Fibroblast of skin of right biceps (primary cell): ENCODE measurements at places on chromosomes 11 and 22.

- DNase-seq = no peak
Measured at GRCh38 chr11:134656861-134657540, 245.0 kb upstream of the B3GAT1 start.

DNA sequence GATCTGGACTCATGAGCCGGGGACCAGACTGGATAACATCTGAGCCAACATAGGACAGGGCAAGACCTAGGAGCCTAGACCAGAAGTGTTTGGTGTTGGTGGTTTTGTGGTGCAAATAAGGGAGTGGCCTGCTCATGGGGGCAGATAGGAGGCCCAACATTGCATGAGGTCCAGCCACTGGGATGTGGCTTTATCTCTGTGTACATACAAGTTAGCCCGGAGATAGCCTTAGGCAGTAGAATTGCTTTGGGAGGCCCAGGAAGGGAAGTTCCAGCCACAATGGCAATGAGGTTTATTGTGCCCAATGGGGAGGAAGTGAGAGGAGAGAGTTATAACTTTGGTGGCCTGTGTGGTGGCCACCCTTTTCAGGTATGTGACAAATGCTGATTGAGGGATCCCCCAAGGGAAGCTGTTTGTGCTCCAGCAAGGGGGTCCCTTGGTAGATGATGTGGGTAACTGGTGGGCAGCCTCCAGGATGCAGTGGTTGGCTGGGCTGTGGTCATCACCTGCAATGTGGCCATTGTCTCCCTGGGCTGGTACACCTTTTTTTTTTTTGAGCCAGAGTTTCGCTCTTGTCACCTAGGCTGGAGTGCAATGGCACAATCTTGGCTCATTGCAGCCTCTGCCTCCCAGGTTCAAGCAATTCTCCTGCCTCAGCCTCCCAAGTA, 6.4 kb downstream of the LMO2 start:
- no peak for DNase-seq

DNA sequence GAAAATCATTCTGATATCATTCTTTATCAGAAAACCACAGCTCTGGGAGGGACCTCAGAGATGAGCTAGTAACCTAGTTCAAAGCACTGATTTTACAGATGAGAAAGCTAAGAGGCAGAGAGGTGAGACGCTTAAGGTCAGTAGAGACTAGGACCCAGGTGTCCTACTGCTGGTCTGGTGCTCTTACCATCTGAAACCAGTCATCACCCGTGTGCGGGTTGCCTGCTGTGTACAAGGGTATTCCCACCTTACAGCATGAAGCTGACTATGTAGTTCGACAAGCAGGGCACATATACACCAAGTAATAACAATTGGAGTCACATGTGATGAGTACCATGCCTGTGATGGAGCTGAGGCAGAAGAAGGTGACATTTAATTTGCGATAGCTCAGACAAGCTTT, 133.7 kb downstream of the ADAMTS15 start:
- DNase-seq = no peak

- peak; percentile 93 for DNase-seq
Measured at GRCh38 chr11:119106564-119107537, at the start of gene C2CD2L. Gene C2CD2L (plus strand): TSS chr11:119107344. CDS start chr11:119107742, 398 bp downstream.

DNA sequence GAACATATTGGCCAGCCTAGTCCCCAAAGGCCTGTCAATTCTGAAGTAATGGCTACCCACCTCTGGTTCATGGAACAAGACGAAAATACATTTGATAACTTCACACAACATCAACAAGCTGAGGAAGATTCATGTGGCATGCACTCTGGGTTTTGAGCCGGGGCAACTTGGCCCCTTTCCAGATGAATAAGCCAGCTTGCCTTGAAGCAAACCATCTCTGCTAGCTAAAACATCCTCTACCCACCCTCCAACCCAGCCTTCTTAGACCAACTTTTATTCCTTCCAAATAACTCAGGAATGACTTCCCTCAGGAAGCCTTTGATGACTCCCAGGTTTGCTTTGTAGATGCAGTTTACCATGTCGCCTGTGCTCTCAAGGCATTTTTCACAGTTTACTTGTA, 94.4 kb downstream of the SLC1A2 start:
- DNase-seq = peak; percentile 64

GRCh38 chr11:131530407-131530806, 160.0 kb downstream of the NTM start:
- DNase-seq = no peak

DNA sequence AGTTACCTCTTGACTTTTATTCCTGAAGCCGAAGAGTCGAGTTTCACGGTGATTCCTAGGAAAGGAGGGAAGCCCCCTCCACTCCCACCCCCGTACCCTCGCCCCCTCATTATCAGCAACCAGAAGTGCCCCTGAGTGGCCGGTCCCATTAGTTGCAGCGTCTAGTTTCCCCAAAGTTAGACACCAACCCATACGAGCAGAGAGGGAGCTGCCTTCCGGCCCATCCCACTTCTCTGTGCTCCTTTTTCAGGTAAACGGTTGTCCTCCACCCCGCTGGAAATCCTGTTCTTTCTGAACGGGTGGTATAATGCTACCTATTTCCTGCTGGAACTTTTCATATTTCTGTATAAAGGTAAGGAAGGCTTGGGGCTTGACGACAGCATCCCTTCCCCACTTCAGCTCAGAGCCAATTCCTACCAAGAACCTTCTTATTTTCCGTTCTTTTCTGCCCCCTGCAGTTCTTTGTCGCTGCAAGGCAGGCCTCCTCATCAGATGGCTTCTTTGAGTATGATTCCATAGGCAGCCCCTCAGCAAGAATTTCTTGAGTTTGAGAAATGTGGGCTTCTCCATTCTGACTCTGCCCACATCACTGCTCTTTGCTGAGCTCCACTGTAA, 701 bp downstream of the TMEM216 start:
- peak; percentile 39 for DNase-seq

GRCh38 chr11:15940462-15941205, 415.7 kb downstream of the SOX6 start:
- no peak for DNase-seq

GRCh38 chr11:36702330-36703054, 104.5 kb upstream of the RAG2 start:
- DNase-seq = peak; percentile 57

- DNase-seq = peak; percentile 58
Measured at GRCh38 chr11:123719452-123719851, 22.0 kb downstream of the ZNF202 start.

- DNase-seq = peak; percentile 68
Measured at GRCh38 chr11:22479208-22479607, 141.0 kb downstream of the SLC17A6 start.

- DNase-seq = no peak
Measured at GRCh38 chr11:6170226-6170625, at the start of gene OR52B2. Gene OR52B2 (minus strand): TSS chr11:6170326. CDS start chr11:6170326, 0 bp downstream.

- no peak for DNase-seq
Measured at GRCh38 chr11:116460156-116460920, 312.4 kb downstream of the BUD13 start.

DNA sequence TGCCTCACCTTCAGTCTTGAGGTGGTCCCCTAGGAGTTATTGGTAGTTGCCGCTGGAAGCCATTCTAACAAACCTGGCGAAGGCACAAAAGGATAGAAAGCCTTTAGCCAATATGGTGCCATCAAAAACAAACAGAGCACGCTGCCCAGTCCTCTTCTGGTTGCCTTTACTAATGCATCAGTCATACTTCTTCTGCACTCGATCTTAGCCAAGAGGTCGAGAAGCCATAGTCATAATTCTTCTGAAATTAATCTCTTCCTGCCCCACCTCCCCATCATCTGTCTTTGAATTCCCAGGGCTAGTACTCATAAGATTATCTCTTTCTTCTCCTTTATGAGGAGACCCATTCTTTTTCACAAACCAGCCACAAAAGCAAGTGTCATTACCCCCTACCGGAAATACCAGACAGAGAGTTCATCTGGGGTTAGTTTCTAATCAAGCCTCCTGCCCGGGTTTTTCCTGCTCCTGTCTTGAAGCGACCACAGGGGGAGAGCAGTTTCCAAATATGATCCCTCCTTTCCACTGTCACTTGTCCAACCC, 21.4 kb upstream of the EHF start:
- DNase-seq = peak; percentile 93
